Activated CD4-positive, CD25-positive, alpha-beta regulatory T cell treated with anti-CD3 and anti-CD28 coated beads, Interleukin-2, amount 50 U/mL, for 72 hours (primary cell): ENCODE measurements at places on chromosomes 5 and 9.

DNA sequence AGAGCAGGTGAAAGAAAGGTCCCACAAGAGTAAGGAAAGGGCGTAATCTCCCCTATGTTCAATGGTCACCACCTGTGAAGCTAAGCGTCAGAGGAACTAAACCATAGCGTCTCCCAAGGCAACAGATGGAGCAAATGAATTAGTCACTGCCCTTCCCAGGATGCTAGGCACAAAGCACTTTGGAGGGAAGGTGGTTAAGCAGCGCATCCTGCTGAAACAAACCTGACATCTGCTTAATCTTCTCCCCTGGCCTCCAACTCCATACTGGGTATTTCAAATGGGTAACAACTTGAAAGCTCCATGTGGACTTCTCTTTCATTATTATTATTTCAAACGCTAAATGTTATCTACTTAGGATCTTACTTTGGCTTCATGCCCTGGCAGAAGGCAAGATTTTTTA is 227.3 kb downstream of the MLLT3 start:
- DNase-seq: no peak

GRCh38 chr5:150781706-150782614 is 3.4 kb downstream of the SMIM3 start:
- no peak for DNase-seq

- no peak for DNase-seq
Measured at GRCh38 chr5:25094219-25094618, 449.4 kb upstream of the CDH10 start.

DNA sequence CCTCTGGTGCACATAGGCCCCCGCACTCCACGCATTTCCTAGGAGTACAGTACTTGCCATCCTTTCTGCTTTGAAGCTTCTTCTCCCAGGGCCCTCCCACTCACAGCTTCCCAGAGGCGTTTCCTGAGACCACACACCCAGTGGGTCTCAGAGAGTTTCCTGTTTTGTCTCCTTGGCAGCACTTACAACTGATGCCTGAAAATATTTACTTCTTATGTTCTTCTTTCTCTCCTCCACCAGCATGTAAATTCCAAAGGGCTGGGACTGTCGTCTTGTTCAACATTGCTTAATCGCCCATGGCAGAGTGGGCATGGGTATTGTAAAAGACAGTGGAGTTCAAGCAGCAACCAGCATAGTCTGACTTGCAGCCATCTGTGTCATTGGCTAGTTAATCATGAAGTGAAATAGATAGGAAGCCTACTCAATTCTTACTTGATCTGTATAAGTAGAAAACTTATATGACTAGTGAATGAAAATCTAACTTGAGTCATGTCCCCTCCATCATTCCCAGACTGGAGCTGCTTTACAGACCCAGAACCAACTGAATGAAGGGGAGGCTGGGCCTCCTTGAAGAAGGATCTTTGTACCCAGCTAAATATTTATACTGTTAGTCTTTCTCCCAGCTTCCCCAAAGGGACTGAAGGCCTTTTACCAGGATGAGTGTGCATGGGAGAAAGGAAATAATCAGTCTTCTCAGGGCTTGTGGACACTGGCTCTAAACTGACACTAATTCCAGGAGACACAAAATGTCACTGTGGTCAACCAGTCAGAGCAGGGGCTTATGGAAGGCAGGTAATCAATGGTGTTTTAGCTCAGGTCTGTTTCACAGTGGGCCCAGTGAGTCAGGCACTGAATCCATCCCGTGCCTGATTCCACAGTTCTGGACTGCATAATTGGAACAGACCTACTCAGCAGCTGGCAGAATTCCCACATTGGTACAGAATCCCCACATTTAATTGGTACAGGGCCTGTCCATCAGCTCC is 116.4 kb downstream of the SV2C start:
- DNase-seq: no peak

GRCh38 chr5:111280282-111280951 is 56.2 kb downstream of the CAMK4 start:
- no peak for DNase-seq

DNA sequence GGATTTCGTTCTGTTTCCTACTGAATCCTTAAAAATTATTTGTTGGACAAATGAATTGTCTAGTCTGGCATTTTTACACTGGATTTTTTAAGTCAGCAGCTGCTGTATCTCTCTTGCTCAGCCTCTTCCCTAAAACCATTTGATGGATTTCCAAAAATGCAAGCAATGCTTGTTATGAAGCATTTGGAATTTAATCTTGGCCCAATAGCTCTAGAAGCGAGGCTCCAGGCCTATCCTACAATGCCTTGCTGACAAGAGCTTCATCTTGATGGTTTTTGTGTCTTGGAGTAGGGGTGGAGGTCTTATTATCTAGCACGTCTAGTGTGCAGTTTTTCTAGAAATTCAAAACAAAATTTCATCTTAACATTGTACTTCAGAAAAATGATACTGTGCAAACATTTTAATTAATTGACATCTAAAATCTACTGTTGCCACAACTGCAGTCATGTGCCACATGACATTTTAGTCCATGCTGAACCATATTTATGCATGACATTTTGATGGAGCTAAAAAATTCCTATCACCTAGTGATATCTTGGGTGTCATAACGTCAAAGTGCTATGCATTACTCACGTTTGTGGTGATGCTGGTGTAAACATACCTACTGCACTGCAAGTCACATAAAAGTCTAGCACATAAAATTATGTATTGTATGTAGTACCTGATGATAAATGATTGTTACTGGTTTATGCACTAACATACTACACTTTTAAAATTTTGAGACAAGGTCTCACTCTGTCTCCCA is 5.9 kb upstream of the RAD23B start:
- no peak for DNase-seq

- DNase-seq: no peak
Measured at GRCh38 chr5:7668161-7668560, 182.8 kb downstream of the CFAP90 start.

GRCh38 chr9:115291841-115292240 is 173.9 kb upstream of the TNC start:
- no peak for DNase-seq

- no peak for DNase-seq
Measured at GRCh38 chr5:39992617-39993202, 567.9 kb upstream of the DAB2 start.
